ENCODE measurements at places on chromosomes 12 and 14.

DNA sequence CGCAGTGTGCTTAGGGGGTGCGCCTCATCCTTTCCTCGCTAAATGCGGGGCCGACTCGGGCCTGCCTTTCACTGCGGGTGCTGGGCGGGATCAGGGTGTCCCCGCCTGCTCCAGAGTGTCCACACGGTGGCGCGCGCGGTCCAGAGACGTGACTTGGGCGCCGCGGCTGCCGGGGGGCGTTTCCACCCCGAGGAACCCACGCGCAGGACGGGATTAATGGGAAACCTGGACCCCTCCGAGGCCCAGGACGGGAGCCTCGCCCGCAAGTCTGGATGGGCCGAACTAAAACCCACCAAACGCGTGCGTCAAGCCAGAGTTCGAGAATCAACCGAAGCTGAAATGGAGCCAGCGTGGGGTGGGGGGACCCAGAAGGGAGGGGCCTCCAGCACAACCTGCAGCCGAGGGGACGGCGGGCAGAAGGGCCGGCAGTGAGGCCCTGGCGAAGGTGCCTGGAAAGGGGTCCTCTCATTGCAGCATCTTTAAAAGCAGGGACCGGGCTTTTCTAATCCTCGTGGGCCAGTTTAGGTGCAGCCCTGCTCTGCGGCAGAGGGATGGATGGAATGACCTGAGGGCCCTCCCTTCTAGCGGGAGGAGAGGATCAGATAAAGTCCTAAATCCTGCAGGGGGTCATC lies 93.3 kb downstream of the NINJ2 start:
- DNase-seq, result peak; percentile 84

DNA sequence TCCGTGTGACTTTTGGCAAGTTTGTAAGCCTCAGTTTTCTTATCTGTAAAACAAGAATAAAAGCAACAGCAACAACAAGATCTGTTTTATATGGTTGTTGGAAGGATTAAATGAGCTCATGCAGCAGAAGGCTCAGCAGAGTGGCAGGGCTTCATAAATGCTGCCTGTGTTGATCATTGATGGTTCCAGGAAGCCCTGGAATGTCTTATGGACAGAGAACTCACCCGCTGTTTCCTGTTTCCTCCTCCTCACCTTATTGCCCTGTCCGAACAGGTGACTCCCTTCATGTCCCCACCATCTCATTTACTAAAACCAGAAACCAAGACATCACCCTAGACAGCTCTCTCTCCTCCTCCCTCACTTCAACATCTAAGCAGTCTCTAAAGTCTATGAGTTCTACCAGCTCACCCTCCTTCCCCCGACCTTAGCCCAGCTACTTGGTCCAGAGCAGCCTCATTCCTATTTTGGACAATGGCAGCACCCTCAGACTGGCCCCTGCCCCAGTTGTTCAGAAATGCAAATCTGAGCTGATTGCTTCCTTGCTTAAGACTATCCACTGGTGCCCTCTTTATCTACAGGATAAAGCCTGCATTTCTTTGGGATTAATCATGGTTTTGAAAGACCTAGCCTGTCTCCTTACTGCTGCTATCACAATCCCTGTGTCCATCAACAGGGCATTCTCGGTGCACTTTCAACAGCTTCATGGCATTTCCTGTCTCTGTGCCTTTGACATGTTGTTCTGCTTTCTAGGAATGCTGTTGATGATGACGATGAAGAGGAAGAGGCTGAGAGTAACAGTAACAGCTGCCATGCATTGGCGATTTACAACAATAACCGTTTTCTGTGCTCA lies 21.4 kb upstream of the GSG1 start:
- DNase-seq, result no peak

- DNase-seq, result no peak
Measured at GRCh38 chr12:41683023-41683422, 461.7 kb downstream of the GXYLT1 start.

GRCh38 chr14:81435391-81436295 lies 35.5 kb upstream of the STON2 start:
- peak; percentile 62 for DNase-seq

GRCh38 chr14:72810201-72810600 lies 83.7 kb downstream of the DPF3 start:
- DNase-seq, result no peak

- DNase-seq, result peak; percentile 43
Measured at GRCh38 chr12:120674097-120674636, 12.8 kb upstream of the MLEC start.

- no peak for DNase-seq
Measured at GRCh38 chr12:64655141-64655540, 44.8 kb downstream of the RASSF3 start.

GRCh38 chr14:92520102-92521057 lies 6.8 kb downstream of the RIN3 start:
- DNase-seq, result no peak

DNA sequence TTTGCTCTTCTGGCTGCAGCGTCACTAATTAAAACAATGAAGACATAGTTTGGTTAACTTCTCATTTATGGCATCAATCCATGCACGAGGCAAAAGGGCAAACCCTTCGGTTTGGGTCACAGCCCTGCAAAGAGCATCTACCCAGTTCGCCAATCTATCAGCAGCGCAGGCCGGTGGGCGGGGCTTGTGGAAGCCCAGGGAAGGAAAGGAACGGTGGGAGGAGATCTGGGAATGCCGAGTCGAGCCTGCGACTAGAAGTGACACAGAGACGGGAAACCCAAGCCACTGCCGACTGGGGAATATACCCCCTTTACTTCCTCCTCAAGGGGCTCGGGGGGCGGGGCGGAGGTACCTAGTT lies 466 bp downstream of the KICS2 start:
- DNase-seq, result peak; percentile 86

GRCh38 chr12:40146800-40147797 lies 41.2 kb upstream of the SLC2A13 start:
- no peak for DNase-seq

- no peak for DNase-seq
Measured at GRCh38 chr12:9711664-9712063, 21.2 kb downstream of the CLECL1 start.

GRCh38 chr12:69102856-69103255 lies 136.5 kb upstream of the CPSF6 start:
- DNase-seq, result no peak

DNA sequence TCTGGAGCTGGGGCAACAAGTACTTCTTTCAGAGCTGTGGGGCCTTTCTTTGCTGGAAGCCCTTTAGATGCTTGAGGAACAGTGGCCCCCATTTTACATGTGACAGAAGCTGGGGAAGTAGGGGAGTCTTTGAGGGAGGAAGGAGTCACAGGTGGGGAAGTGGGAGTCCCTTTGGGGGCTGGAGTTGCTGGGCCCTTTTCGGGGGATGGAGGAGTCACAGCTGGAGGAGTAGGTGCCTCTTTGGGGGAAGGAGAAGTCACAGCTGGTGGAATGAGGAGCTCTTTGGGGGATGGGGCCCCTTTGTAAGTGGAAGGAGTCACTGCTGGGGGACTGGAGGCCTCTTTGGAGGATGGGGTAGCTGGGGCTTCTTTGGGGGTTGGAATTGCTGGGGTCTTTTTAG lies 8.6 kb downstream of the NACA start:
- no peak for DNase-seq

DNA sequence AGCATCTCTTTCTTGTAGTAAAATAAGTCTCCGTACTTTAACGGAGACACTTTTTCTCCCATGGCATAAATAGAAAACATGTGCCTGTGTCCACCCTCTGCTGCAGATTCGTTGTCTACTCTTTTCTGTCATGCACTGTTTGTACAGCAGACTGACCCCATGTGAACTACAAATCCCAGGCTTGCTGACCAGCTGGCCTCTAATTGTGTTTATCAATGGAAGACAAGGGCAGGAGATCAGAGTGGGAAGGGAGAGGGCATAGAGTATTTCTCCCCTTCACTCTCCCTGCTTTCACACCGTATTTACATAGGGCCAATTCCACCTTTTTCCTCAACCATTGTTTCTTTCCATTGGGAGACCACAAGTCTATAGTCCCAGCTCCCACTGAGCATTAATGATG lies 31.0 kb upstream of the TMTC2 start:
- DNase-seq, result peak; percentile 70

DNA sequence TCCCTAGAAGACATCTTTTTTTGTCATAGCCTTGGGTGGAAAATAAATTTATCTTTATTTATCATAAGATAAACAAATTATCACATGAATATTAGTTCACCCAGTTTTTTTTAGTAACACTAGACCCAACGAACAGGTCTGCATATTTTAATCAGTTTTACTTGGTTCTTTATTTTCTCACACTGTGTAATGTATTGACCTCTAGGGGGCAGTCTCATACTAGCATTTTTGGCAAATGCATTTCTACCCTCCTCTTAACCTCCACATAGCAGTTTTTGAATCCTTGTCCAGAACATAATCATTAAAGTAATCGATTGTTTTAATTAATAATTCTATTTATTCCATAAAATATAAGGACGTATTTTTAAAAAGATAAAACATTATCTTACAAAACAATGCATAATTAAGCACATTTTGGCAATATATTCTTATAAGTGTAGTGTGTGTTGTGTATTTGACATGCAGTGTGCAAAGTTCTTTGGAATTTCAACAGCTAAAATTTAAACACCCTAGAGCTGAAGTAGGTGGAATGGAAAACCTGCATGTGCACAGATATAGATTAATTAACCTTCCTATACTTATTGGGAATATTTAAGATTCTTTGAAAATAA lies 31.6 kb upstream of the PTPRQ start:
- DNase-seq, result no peak

DNA sequence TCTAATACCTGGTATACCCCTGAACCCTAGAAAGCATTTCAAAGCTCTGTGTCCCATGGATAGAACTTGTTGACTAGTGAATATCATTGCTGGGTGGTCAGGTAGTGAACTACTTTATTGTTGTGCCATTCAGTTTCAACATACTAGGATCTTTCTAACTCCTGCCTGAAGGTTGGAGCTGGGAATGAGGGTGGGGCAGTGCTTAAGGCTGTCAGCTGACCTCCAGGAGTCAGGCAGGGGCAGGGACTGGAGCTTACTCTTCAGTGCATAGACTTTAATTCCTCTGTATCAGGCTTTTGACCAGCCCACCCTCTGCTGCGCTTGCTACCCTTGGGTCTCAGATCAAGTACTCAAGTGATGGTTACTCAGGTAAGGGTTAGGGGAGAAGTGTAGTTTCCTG lies 102.6 kb upstream of the RFX4 start:
- peak; percentile 12 for DNase-seq

- no peak for DNase-seq
Measured at GRCh38 chr12:118402251-118402650, 25.9 kb downstream of the SUDS3 start.

DNA sequence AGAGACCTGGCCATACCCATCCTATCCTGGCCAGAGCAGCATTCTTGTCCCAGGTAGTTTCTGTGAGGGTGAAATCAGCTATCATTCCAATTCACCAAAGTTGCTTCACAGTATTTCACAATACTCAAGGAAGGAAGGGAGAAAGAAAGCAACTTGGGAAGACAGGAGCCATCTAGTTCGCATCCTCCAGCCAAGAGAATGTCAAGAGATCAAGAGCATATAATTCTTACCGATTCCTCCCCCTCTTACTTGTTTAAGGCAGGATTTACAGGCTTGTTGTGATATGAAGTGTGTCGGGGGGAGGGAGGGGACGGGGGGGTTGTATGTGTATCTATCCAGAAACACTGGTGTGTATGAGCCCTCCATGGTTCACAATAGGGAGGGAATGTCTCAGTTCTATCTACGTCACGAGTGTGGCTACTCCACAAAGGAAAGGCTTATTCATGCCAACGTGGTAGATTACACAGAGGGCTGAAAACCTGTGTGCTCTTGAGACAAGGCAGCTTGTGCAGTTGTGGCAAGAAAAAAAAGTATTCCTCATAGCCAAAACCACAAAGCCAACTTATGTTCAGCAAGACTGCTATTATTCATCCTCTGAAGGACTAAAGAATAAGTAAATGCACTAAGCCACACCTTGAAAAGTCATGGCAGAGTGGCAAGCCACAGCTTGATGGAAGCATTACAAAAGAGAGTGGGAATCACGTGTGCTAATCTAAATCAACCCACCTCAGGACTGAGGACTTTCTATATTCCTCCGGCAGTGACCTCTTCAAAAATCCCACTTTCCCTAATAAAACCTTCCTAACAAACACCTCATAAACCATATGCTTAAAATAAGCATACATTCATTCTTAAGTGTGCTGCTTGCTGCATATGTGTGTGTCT lies 35.0 kb downstream of the CORO1C start:
- no peak for DNase-seq

GRCh38 chr14:80679273-80679672 lies 262.3 kb downstream of the CEP128 start:
- DNase-seq, result no peak

DNA sequence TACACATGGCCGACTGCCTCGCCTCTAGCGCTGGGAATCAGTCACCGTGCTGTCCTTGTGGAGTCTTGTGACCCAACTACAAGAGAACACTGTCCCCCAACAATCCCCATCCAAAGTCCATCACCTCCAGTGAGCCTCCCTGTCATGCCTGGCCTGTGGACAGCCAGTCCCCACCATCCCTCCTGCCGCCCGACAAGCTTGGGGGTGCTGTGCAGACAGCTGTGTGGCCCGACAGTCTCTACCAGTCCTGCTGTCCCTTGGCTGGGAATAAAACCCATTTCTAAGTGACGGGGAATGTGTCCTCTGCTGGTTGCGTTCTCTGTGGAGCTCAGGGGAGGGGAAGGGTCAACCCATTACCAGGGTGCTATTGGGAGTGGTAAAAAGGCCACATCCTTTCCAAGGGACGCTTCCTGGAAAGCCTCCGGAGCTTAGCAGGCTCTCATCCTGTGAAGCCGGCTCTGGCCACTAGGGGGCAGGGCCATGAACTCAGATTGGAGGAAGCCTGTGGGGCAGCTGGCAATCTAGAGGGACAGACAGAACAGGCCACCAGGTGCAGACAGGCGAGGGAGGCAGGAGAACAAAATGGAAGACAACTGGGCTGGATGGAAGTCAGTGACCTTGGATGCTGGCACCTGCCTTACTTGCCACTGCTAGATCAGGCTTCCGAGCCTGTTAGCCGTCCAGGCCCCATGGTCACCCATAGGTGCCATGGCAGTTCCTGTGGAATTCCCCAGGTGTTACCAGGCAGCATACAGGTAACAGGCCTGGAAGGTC lies 12.0 kb upstream of the BLTP3B start:
- DNase-seq, result peak; percentile 86

DNA sequence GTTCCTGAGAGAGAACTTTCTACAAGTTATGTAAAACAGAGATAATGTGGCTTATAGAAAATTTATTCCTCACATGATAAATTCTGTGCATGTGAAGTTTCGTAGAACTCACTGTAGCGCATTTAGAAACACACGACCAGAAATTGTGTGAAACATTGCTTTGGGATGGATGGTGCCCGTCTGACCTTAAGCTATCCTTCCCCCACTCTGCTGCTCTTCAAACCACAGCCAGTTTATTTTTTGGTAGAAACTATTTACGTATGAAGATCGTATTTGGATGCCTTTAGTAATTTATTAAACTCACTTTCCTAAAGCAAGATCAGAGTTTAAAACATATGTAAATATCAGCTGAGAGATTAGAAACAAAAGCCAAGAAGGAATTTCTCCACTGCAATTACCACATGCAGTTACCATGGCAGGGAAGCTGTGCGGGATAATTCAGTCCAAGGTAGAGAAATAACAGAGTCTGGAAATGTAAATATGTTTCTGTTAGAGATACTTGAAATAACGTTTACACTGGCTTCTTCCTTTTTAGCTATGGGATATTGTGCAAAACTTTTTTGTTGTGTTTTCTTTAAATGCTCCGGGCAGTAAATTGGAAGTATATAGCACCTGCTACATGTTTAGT lies 382.7 kb downstream of the RGS6 start:
- DNase-seq, result no peak
